Activated naive CD4-positive, alpha-beta T cell treated with anti-CD3 and anti-CD28 coated beads, Interleukin-2, amount 10 ng/mL, durations not matched to agents 5 hours and 36 hours (primary cell): ENCODE measurements at places on chromosomes 11 and 22. TPM values are rescaled to one million over a fixed set of nuclear protein-coding genes. Genes with fewer than 3 reads are reported as not detected.

The OR5P2 gene
- total RNA-seq: not detected

The THOC5 gene
- total RNA-seq: 51.5 TPM

The LGR4 gene
- total RNA-seq: 0.18 TPM

The PGM2L1 gene
- 6.8 TPM for total RNA-seq

The GRAP2 gene
- 112 TPM for total RNA-seq

The KCNK4 gene
- total RNA-seq: not detected

The C11orf42 gene
- not detected for total RNA-seq

The MUC15 gene
- not detected for total RNA-seq

The KCTD14 gene
- total RNA-seq: 0.18 TPM

The PRG3 gene
- not detected for total RNA-seq

The PDGFB gene
- total RNA-seq: 2.4 TPM

The INPP5J gene
- not detected for total RNA-seq

The OSBP2 gene
- 1.0 TPM for total RNA-seq

The PRR14L gene
- 60.5 TPM for total RNA-seq

The PTPN5 gene
- not detected for total RNA-seq

The BATF2 gene
- total RNA-seq: 0.19 TPM

The ANKRD42 gene
- 2.4 TPM for total RNA-seq

The OR10D3 gene
- not detected for total RNA-seq

The C22orf31 gene
- not detected for total RNA-seq

The OR52E2 gene
- not detected for total RNA-seq

The RIMBP3B gene
- 0.87 TPM for total RNA-seq

The IL17REL gene
- not detected for total RNA-seq

The KCNC1 gene
- not detected for total RNA-seq

The ACCS gene
- total RNA-seq: 51.9 TPM

The AP5B1 gene
- total RNA-seq: 27.3 TPM
